ENCODE measurements at places on chromosomes 2 and 18.

DNA sequence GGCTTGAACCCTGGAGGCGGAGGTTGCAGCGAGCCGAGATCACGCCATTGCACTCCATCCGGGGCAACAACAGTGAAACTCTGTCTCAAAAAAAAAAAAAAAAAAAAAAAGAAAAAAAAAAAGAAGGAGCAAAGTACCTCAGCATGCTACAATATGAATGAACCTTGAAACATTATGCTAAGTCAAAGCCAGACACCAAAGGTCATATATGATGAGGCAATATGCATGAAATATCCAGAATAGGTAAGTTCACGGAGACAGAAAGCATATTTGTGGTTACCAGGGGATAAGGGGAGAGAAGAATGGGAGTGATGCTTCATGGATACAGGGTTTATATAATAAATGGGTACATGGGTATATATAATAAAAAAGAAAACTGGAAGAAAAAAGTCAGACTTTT is 93.3 kb downstream of the PRELID3A start:
- no peak overlapping the region for H3K4me3 ChIP-seq
- H3K27ac ChIP-seq, result no peak overlapping the region
- H3K27me3 ChIP-seq, result no peaks in the 10 kb centered on the region
- H3K36me3 ChIP-seq, result peaks cover 14% of the 10 kb centered on the region
- H3K4me1 ChIP-seq, result no peaks in the 10 kb centered on the region

- no peak overlapping the region for H3K27ac ChIP-seq
- peak overlapping the region; percentile 96 for H3K4me3 ChIP-seq
- peaks cover 48% of the 10 kb centered on the region for H3K4me1 ChIP-seq
- H3K27me3 ChIP-seq, result no peaks in the 10 kb centered on the region
These were observed 367.2 kb downstream of the MTX2 start for GRCh38 chr2:176636401-176636800.

DNA sequence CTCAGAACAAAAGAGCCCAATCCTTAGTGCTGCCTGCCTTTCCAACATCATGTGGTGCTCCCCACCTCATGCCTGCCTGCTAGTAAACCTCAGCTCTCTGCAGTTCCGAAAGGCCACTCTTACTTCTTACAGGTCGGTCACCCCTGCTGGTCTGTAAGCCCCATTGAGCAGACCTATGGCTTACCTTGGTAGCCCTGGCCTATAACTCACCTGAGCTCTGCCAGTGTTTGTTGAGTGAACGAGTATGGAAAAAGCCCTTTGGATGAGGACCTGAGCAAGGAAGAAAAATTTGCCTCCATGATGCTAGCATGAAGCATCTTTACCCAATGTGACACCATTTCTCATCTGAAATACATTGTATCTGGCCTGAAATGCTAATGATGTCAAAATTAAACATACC is 83.3 kb downstream of the LIPG start:
- H3K4me1 ChIP-seq, result peaks cover 9% of the 10 kb centered on the region
- H3K4me3 ChIP-seq, result no peak overlapping the region
- no peak for DNase-seq
- H3K27me3 ChIP-seq, result no peaks in the 10 kb centered on the region
- H3K27ac ChIP-seq, result no peak overlapping the region

DNA sequence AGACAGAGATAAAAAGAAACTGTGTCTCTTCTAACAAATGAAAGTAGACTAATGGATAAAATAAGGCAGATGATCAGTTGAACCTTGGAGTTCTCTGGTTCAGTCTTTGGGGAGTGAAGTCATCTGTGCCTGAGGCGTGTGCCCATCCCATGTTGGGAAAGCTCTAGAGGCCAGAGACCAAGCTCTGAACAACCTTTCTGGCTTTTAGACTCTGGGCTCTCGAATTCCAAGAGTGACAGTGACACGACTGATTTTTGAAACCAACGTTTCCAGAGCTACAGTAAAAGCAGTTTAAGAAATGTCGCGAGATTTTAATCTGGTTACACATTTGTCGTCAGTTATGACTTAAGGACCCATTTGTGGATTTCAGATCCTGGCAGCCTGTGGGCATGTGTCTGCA is 83.7 kb upstream of the APCDD1 start:
- H3K4me1 ChIP-seq, result peaks cover 10% of the 10 kb centered on the region
- no peaks in the 10 kb centered on the region for H3K27me3 ChIP-seq
- DNase-seq, result no peak
- H3K27ac ChIP-seq, result no peak overlapping the region

DNA sequence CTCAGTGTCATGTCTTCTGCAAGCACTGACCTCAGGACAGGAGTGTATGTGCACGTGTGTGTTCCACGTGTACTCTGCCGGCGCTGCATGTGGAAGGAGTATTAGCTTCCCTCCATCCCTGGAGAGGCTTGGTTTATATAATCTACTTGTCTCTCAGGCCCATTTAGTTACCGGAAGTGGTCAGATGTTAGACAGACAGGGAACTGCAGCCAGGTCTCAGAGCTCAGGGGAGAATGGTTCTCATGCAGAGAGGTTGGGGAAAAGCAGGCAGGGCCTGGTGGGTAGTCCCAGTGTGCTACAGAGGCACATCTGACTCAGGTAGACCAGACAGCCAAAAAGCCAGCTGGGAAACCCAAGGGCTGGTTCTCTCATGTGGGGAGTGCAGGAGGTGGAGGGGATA is 167.9 kb downstream of the CTIF start:
- no peaks in the 10 kb centered on the region for H3K27me3 ChIP-seq
- no peak overlapping the region for H3K27ac ChIP-seq
- no peaks in the 10 kb centered on the region for H3K4me1 ChIP-seq
- no peak for DNase-seq
- no peak overlapping the region for H3K4me3 ChIP-seq

GRCh38 chr2:174635015-174635593 is 37.5 kb upstream of the WIPF1 start:
- DNase-seq, result peak; percentile 26
- H3K27me3 ChIP-seq, result no peaks in the 10 kb centered on the region
- H3K27ac ChIP-seq, result peak overlapping the region; percentile 93
- peaks cover 62% of the 10 kb centered on the region for H3K4me1 ChIP-seq
- no peaks in the 10 kb centered on the region for H3K36me3 ChIP-seq

DNA sequence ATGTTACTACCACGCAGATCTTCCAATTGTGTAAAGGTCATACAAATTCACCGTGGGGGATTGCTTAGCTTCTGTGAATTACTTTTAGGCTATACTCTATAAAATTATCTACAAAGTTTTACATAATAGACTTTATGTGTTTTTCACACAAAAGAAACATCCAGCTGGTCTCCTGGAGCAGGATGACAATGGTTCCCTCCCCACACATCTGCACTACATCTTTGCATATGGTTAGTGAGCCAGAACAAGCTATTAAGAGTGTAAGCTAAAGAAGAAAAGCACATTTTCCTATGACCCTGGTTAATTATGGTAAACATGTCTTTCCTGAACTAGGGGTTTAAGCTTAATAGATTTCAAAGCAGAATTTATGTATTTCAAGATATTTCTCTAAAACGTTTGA is 295.1 kb downstream of the ASXL3 start:
- no peak overlapping the region for H3K4me3 ChIP-seq
- no peaks in the 10 kb centered on the region for H3K36me3 ChIP-seq
- no peak overlapping the region for H3K27ac ChIP-seq
- H3K27me3 ChIP-seq, result no peaks in the 10 kb centered on the region

GRCh38 chr2:208234786-208235185 is 20.1 kb downstream of the IDH1 start:
- no peaks in the 10 kb centered on the region for H3K4me1 ChIP-seq
- H3K36me3 ChIP-seq, result peaks cover 8% of the 10 kb centered on the region
- H3K27ac ChIP-seq, result no peak overlapping the region
- H3K4me3 ChIP-seq, result no peak overlapping the region
- H3K27me3 ChIP-seq, result no peaks in the 10 kb centered on the region
